Muscle of leg (tissue), 16 donors: ENCODE measurements at places on chromosomes 3 and 15. TPM values are rescaled to one million over a fixed set of nuclear protein-coding genes. Genes with fewer than 3 reads are reported as not detected.
A peak's percentile ranks its signal among the peaks of the same experiment; 100 is the strongest.

DNA sequence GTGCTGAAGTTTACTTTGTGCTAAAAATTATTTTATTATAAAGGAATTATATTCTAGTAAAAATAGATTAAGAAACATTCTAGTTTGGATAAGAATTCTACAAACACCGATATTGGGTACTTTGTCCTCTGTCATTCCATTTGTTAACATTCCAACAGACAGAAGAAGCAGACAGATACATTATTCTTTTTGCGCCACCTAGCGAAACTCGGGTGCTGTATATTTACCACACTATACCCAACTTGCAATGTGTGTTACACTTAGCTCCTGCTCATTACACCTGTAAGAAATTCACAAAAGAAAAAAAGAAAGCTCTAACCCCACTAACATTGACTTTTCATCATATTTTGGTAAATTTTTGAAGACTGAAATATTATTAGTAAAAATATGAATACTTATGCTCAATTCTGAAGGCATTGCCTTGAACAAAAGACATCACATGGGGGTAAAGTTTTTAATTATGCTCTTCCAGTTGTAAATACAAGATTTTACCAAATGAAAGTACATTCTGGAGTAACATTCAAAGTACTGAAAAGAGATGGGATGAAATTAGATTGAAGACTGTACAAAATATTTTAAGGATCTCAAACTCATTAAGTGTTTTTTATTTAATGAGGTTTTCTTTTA lies 136.5 kb upstream of the MLF1 start:
- H3K4me3 ChIP-seq = no peak overlapping the region
- H3K4me1 ChIP-seq = no peaks in the 10 kb centered on the region
- peak; percentile 86 for DNase-seq
- no peaks in the 10 kb centered on the region for H3K36me3 ChIP-seq

The CTXN2 gene
- total RNA-seq = not detected

GRCh38 chr3:15997274-15997943 lies 177.1 kb upstream of the GALNT15 start:
- H3K4me1 ChIP-seq = no peaks in the 10 kb centered on the region
- H3K27ac ChIP-seq = no peak overlapping the region
- no peak overlapping the region for H3K4me3 ChIP-seq
- H3K27me3 ChIP-seq = no peaks in the 10 kb centered on the region
- no peak for DNase-seq
- no peaks in the 10 kb centered on the region for H3K36me3 ChIP-seq

DNA sequence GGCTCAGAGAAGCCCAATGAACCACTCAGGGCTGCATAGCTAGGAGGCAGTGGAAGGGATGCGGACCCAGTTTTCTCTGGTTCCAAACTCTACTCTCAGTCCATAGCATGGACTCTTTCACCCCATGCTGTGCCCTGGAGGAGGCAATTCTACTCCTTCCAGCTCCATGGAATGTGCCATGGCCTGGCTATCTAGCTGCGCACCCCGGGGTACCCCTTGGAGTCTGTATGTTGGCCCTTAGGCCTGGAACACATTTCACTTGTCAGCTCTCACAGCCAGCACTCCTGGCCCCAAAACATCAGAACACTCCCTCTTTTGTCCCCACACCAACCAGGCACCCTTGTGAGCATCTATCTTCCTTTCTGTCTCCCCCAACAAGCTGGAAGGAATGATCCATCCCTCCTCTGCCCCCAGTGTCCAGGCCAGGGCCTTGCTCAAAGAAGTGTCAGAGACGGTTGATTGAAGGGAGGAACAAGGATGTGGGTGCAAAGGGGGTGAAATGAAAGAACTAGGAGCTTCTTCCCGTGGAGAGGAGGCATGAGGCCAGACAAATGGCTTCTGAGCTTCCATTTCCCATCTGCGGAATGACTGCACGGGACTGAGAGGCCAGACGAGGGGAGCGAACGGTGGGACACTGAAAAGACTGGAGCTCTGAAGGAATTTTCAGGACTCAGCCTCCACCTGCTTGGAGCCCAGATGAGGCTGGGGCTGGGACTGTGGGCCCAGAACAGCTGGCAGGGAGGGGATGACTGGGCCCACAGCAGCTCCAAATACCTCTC lies 2.8 kb downstream of the PRSS50 start:
- no peak overlapping the region for H3K4me3 ChIP-seq
- no peaks in the 10 kb centered on the region for H3K36me3 ChIP-seq
- peaks cover 15% of the 10 kb centered on the region for H3K27me3 ChIP-seq
- H3K4me1 ChIP-seq = peaks cover 13% of the 10 kb centered on the region

DNA sequence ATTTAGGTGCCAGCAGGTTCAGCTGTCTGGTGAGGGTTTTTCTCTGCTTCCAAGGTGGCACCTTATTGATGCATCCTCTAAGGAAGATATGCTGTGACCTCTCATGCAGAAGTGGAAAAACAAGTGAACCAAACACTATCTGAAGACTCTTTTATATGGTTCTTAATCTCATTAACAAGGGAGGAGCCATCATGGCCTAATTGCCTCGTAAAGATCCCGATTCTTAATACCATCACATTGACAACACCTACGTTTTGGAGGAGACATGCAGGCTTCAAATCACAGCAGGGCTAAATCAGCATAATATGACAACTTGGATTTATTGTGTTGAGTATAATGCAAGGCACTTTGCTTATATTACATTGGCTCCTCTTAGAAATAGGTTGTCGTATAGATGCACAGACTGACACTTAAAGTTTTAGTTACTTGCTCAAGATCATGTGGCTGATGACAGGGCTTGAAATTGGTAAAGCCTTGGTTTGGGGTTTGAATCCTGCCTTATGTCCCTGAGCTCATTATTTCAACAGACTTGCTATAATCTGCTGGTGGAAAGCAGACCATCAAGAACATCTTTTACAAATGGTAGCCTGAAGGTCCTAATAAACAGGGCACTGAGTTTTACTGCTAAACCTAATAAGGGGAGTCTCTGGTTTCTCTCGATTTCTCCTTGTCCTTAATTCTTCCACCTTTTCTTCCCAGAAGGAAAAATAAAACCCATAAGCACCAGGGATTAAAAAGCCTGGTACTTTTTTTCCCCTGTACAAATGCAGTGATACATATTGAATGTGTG lies 88.2 kb downstream of the PTPRG start:
- peaks cover 11% of the 10 kb centered on the region for H3K4me1 ChIP-seq
- H3K36me3 ChIP-seq = no peaks in the 10 kb centered on the region
- peak overlapping the region; percentile 83 for H3K27ac ChIP-seq
- no peak overlapping the region for H3K4me3 ChIP-seq
- H3K27me3 ChIP-seq = no peaks in the 10 kb centered on the region
- DNase-seq = no peak

DNA sequence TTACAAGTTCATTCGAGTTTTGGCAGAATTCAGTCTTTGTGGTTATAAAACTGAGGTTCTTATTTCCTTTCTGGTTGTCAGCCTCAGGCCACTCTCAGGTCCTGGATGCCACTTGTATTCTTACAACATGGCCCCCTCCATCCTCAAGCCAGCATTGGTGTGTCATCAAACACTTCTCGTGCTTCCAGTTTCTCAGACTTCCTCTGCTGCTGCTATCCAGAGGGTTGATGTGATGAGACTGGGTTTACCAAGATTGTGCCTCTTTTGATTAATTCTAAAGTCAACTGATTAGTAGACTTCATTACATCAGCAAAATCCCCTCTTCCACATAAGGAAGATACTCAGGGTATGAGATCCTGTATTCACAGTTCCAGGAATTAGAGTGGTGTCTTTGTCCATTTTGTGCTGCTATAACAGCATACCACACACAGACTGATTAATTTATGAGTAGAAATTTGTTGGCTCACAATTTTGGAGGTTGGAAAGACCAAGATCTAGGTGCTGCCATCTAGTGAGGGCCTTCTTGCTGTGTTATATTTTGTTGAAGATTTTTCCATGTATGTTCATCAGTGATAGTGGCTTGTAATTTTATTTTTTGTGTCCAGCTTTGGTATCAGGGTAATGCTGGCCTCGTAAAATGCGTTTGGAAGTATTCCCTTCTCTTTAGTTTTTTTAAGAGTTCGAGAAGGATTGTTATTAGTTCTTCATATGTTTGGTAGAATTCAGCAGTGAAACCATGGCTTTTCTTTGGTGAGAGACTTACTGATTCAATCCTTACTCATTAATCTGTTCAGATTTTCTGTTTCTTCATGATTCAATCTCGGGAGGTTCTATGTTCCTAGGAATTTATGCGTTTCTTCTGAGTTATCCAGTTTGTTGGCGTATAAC lies 11.1 kb downstream of the LRCH3 start:
- DNase-seq = no peak
- peaks cover 3% of the 10 kb centered on the region for H3K4me1 ChIP-seq
- no peaks in the 10 kb centered on the region for H3K36me3 ChIP-seq
- no peaks in the 10 kb centered on the region for H3K27me3 ChIP-seq
- H3K27ac ChIP-seq = no peak overlapping the region

DNA sequence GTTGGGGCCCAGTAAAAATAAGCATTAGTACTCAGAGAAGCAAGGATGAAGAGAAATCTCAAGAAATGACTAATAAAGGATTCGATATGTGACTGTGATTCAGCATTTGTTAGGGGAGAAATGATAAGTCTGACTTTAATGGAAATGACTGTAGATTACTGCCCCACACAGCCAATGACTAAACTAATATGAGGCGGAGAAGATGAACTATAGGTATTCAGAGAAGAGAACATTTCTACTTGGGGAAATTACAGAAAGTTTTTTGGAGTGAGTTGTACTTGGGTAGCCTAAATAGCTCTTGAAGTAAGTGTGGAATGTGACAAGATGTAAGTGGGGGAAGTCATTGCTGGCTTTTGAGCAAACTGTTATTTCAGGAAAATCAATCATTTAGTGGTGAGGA lies 380.0 kb downstream of the PDCD6IP start:
- no peaks in the 10 kb centered on the region for H3K36me3 ChIP-seq
- no peak overlapping the region for H3K4me3 ChIP-seq
- no peaks in the 10 kb centered on the region for H3K4me1 ChIP-seq
- DNase-seq = no peak
- H3K27ac ChIP-seq = no peak overlapping the region

The STAC gene
- 36.5 TPM for total RNA-seq

GRCh38 chr3:9779075-9779593 lies 9.4 kb upstream of the CAMK1 start:
- H3K36me3 ChIP-seq = peaks cover 33% of the 10 kb centered on the region
- no peaks in the 10 kb centered on the region for H3K27me3 ChIP-seq
- no peak overlapping the region for H3K4me3 ChIP-seq

GRCh38 chr15:38576261-38576660 lies 11.6 kb upstream of the RASGRP1 start:
- H3K36me3 ChIP-seq = no peaks in the 10 kb centered on the region
- H3K27ac ChIP-seq = no peak overlapping the region
- DNase-seq = no peak

- no peak overlapping the region for H3K4me3 ChIP-seq
- peak; percentile 87 for DNase-seq
- H3K36me3 ChIP-seq = no peaks in the 10 kb centered on the region
- no peak overlapping the region for H3K27ac ChIP-seq
- H3K27me3 ChIP-seq = no peaks in the 10 kb centered on the region
These were observed 52.9 kb upstream of the TBL1XR1 start for GRCh38 chr3:177250151-177250550.

The SERF2 gene
- 650 TPM for total RNA-seq

- no peak overlapping the region for H3K27ac ChIP-seq
- no peaks in the 10 kb centered on the region for H3K27me3 ChIP-seq
- no peak overlapping the region for H3K4me3 ChIP-seq
- H3K4me1 ChIP-seq = no peaks in the 10 kb centered on the region
These were observed 139.2 kb upstream of the WNT5A start for GRCh38 chr3:55626279-55626665.

GRCh38 chr15:89174476-89174875 lies 46.9 kb downstream of the RLBP1 start:
- peaks cover 7% of the 10 kb centered on the region for H3K4me1 ChIP-seq
- peaks cover 21% of the 10 kb centered on the region for H3K36me3 ChIP-seq
- H3K27ac ChIP-seq = no peak overlapping the region
- DNase-seq = no peak
- H3K4me3 ChIP-seq = no peak overlapping the region

DNA sequence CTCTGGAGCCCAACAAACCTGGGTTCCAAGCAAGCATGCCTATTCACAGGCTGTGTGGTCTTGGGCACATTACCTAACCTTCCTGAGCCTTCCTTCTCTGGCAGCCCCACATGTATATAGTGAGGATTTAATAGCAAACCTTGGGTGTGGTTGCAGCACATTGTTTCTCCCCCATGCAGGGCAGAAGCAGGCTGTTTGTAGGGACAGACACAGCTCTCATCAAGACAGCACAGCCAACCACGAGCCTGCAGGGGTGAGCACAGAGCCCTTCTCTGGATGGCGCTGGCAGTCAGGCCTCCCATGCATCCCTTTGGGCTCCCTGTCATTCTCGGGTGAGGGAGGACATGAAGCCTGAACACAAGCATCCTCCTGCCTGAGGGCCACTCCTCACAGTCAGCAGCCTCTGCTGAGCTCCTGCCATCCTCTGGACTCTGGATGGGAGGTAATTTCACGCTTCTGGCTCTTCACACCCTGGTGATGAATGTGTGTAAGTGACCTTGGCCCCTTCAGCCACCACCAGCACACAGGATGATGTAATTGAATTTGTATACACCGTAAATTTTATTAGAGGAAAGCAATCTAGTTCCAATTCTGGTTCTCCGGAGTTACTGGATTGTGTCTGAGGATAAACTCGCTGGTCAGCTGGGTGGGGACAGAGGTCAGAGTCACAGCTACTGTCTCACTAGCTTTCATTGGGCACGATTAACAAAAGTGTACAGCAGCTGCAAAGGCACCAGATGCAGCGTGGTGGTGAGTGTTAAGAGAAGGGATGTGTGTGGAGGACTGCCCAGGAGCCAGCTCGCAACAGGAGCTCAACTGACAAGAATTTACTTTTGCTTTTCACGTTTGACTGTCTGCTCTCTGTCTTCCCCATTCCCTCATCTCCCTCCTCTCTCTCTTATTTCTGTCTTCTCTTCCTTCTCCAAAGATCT lies 118.1 kb downstream of the CLSTN2 start:
- no peak overlapping the region for H3K4me3 ChIP-seq
- H3K4me1 ChIP-seq = peaks cover 9% of the 10 kb centered on the region
- no peak overlapping the region for H3K27ac ChIP-seq

The ENTPD3 gene
- total RNA-seq = 0.44 TPM

- no peaks in the 10 kb centered on the region for H3K4me1 ChIP-seq
- H3K27me3 ChIP-seq = no peaks in the 10 kb centered on the region
- no peak for DNase-seq
- no peak overlapping the region for H3K4me3 ChIP-seq
These were observed 2.5 kb downstream of the OR4F6 start for GRCh38 chr15:101805605-101806345.

DNA sequence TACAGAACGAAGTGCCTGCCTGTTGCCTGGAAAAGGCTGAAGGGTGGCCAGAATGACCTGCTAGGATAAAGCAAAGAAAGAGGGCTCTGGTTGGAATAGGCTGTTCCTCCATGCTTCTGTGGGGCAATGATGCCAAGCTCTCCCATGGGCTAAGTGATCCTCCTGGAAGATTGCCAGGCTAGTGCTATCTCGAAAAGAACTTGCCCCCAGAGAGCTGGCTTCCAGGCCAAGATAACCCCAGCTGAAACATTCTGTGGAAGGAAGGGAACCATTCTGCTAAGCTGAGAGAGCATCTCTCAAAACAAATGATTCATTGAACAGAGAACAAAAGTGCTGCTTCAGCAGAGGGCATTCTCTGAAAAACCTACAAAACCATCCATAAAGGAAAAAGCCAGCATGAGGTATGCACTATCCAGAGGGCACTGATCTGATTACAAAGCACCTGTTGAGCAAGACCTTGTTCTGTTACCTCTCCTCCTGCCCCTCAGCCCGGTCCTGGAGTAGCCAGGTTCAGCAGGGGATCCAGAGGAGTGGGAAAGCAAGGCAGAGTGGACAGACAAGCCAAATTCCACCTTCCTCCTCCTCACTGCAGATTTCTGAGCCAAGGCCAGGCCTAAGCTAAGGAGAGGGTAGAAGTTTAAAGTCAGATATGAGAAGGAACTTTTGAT lies 31.9 kb upstream of the SPRED1 start:
- no peak overlapping the region for H3K27ac ChIP-seq
- no peak for DNase-seq
- H3K36me3 ChIP-seq = no peaks in the 10 kb centered on the region
- H3K4me3 ChIP-seq = no peak overlapping the region
- peaks cover 13% of the 10 kb centered on the region for H3K4me1 ChIP-seq
- no peaks in the 10 kb centered on the region for H3K27me3 ChIP-seq
